ENCODE measurements at places on chromosomes 1 and 21.

DNA sequence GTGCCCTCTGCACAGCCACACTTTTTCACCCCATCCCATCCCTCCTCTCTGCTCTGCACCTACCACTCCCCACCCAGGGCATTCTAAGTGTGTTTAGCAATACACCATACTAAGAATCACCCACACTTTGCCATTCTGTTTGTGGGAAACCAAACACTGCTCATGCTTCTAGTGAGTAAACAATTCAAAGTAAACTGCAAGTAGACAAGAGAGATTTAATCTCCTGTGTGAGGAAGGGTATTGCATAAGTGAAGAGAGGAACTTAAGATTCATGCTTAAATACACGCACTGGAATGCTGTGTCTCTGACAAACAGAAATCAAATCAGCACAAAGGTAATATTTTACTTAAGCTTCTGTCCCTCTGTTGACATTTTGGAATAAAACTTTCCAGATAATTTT, 4.8 kb upstream of the EDARADD start:
- no peak for DNase-seq

DNA sequence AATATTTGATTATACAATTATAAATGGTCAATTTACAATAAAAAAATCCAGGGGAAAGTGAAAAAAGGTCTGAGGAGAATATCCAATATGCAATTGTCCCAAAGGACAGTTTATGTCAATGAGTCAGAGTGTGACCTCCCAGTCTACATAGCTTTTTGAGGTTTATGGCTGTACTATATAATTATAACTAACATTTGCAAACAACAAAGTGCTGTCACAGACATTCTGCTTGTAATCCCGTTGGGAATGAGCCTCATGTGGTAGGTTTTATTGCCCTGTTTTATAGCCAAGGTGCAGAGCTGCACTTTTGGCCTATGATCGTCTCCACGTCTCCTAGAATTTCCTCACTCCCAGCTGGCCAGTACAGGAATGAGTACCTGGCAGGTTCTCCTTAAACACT, 103.8 kb downstream of the ADSS2 start:
- no peak for DNase-seq

DNA sequence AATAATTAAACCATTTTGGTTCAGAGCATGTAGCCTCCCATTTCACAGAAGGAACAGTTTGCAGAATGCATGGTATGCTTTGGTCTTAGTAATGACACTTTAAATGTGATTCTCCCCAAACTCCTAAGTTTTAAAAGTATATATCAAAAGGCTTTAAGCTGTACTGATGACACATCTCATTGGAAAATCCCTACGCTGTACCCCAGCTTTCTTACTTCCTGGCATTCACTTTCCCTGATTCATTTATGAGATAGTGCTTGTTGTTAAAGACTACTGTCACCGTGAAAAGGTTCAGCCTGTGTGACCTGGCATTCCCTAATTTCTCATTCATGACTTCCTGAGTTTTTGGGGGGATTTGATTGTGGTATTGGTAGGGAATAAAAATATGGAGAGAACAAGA, 53.4 kb downstream of the MPZL1 start:
- DNase-seq = no peak

GRCh38 chr1:111192658-111193519, 7.6 kb downstream of the DENND2D start:
- peak; percentile 44 for DNase-seq

GRCh38 chr21:36717976-36718375, 19.1 kb downstream of the SIM2 start:
- DNase-seq = no peak

- DNase-seq = peak; percentile 27
Observed at GRCh38 chr1:178500091-178500770, 3.5 kb upstream of the CLEC20A start.

GRCh38 chr1:39474810-39475209, 16.6 kb upstream of the BMP8A start:
- no peak for DNase-seq

DNA sequence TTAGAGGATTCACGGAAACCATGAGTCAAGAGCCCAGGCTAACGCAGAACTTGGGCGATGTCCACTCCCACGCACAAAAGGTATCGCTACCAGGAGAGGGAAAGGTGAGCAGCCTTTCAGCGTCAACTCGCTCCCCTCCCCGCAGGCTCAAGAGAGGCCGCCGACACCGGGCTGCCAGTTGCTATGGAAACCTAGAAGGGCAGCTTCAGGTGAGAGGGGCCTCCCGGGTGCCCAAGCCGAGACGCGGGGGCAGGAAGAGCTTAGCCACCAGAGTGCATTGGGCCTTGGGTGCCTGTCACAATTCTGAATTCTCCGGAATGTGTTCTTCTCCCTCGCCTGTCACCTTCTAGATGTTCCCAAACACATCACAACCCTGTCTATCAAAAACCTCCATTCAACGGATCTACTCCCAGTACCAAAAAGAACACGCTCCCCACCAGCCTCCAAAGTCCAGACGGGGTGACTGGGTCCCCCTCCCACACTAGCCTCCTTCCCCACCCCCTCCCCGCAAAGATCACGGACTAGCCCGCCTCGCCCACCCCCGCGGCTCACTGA, 694 bp downstream of the MEAF6 start:
- DNase-seq = peak; percentile 53

- DNase-seq = no peak
Observed at GRCh38 chr1:6330410-6330911, 63.1 kb downstream of the ACOT7 start.

- no peak for DNase-seq
Observed at GRCh38 chr1:44919400-44919799, 67.0 kb downstream of the EIF2B3 start.

- DNase-seq = no peak
Observed at GRCh38 chr1:173128742-173129141, 78.0 kb upstream of the TNFSF18 start.

GRCh38 chr1:162193815-162194214, 124.3 kb downstream of the NOS1AP start:
- DNase-seq = no peak

- no peak for DNase-seq
Observed at GRCh38 chr21:42535602-42536171, 22.0 kb downstream of the SLC37A1 start.

- no peak for DNase-seq
Observed at GRCh38 chr1:87208931-87209330, 119.7 kb upstream of the LMO4 start.

DNA sequence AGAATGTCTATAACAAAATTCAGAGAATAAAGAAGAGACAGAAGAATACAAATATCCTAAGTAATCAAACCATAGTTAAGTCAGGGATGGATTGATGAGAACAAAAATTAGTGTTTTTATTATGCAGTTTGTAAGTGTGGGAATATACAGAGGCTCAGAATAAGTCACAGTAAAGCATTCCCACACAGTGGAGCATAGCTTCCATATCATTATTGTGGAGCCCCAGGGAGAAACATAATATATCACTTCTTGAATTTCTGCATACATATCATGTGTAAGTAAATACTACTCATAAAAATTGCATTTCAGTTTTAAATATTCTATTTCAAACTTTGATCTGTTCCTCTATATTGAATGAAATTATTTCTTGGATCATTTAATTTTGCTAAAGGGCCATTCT, 790.4 kb downstream of the PLA2G4A start:
- DNase-seq = no peak

- DNase-seq = peak; percentile 86
Observed at GRCh38 chr21:45029298-45029947, 45.0 kb upstream of the ADARB1 start.

DNA sequence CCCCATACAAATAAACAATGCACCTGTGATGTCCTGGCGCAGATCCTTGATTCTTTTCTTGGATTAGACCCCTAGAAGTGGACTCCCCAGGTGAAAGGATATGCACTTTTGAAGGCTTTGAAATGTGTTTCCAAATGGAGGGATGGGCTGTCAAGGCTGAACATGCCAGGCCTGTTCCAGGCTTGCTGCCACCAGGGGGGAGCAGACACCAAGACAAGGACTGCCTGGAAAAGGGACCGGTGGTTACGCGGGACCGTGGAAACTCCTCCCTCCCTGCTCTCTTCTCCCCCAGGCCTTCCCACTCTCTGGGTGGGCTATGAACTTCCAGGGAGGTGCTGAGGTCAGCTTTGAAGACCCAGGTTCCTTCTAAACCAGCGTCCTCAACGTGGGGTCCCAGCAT, 12.7 kb downstream of the C1QB start:
- DNase-seq = peak; percentile 50

DNA sequence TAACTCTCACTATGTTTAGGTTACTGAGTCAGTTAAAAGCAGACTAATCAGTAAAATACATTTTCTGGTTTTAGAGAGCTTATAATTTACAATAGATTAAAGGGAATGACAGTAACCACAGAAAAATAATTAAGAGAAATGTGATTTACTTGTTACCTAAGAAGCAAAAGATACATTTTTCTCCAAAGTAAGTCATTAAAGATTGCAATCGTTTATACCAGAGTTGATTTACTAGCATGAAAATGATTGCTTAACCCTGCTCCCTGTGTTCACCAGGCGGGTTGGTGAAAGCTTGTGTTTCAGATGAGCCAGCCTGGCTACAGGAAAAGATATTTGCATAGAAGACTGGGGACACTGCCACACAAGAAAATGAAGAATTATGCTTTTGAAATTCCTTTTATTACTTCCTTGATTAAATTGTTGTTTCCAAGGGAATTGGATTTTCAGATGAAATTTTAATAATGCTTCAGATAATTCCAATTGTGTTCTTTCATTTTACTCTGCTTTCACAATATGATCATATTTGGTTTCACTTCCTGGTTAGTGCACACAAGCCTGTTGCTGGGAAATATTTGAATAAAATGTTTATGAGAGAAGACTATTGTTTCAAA, 27.9 kb downstream of the LRRC8B start:
- no peak for DNase-seq

DNA sequence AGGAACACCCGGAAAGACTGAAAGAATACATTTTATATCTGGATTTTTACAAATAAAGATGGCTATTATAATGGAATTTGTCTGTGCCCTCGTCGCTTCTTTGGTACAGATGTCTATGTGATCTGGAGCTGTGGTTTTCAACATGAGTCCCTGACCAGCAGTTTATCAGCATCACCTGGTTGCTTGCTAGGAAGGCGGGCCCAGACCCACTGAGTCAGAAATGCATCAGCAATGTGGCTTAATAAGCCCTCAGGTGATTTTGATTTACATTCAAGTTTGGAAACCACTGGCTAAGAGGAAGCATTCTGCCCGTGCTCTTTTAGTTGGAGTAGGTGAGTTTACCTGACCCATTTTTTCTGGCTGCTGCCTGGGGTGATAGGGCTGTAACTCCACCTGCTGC, 31.7 kb downstream of the ATP1A1 start:
- no peak for DNase-seq

- no peak for DNase-seq
Observed at GRCh38 chr1:42214447-42214871, 49.9 kb upstream of the GUCA2A start.

GRCh38 chr1:175566247-175566646, 177.1 kb downstream of the TNR start:
- DNase-seq = no peak

GRCh38 chr1:157154940-157155514, 16.8 kb upstream of the ETV3 start:
- peak; percentile 67 for DNase-seq

DNA sequence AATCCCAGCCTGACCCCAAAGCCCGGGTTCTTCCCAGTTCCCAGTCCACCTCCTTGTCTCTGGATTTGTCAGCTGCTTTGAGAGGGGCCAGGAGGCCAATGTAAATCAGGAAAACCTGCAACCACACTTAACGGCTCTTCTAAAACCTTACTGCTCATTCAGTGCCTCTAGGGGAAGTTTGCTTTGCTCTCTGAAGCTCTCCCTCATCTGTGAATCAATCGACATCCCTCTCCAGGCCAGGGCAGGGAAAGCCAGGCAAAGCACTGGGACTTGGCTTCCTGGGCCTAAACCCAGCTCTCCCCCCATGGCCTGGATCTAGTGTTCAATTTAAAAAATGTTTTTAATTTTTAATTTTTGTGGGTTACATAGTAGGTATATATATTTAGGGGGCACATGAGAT, 9.3 kb downstream of the NKAIN1 start:
- DNase-seq = peak; percentile 24

GRCh38 chr1:3498986-3499385, 44.5 kb downstream of the ARHGEF16 start:
- DNase-seq = no peak

- no peak for DNase-seq
Observed at GRCh38 chr1:203091199-203091477, 5.3 kb upstream of the MYOG start.

All from ELF-1 (cell line).